ENCODE measurements at places on chromosomes 3 and 15.
A peak's percentile ranks its signal among the peaks of the same experiment; 100 is the strongest.

DNA sequence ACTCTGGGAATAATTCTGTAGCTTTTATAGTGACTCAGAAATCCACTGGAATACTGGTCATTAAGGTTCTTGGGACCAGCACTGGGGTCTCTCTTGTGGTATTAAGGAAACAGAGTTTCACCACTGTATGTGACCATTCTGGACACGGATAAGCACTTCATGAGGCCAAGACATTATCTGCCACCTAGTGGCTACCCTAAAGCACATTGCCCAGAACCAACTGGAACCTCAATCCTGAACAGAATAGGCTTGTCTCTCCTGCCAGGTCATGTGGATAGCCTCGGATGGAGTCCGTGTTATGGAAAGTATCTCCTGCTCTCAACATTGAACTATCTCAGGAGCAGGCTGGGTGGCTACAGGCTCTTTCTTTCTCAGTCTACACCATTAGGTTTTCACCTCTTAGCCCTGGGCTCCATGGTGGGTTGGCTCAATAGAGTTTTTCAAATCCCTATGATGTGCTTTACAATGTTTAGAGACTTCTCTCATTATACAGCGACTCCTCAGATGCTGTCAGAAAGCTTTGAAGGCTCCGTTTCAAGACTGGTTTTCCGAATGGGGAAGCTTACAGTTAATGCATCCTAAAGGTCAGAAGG lies 167.6 kb upstream of the ST8SIA2 start:
- DNase-seq, result peak; percentile 9

GRCh38 chr15:29612096-29612495 lies 210.2 kb downstream of the TJP1 start:
- DNase-seq, result no peak

DNA sequence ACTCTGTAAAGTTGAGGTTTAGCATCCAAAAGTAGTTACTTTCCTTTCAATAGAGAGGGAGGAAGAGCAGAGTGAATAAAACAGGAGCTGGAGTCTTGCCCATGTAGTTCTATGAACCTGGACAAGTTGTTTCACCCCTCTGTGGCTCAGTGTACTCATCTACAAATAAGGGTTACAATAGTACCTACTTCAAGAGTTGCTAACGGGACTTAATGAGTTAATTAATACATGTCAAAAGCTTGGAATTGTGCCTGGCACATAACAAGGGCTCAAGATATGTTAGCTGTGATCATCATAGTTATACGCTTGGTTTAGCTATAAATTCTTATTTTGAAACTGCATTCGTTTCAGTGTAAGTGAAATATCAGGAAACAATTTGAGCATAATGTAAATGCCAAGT lies 388.5 kb upstream of the THBS1 start:
- no peak for DNase-seq

GRCh38 chr3:109098079-109098644 lies 19.8 kb downstream of the MORC1 start:
- DNase-seq, result no peak

DNA sequence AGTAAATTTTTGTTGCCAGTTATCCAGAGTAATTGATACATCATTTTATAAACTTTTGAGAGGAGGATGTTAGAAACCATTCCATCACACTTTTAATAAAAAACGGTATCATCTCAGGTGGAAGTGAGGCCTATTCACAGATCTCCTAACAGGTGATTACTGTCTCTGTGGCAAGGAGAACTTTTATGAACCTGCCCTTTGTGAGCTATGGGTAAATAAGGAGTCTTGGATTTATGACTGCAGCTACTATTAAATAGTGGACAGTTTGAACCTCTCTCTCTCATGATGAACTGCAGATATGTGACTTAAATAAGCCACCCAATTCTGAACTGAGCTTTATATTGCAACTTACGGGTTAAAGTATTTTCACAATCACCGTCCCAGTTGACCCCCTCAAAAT lies 45.7 kb downstream of the ZFAND6 start:
- DNase-seq, result no peak

DNA sequence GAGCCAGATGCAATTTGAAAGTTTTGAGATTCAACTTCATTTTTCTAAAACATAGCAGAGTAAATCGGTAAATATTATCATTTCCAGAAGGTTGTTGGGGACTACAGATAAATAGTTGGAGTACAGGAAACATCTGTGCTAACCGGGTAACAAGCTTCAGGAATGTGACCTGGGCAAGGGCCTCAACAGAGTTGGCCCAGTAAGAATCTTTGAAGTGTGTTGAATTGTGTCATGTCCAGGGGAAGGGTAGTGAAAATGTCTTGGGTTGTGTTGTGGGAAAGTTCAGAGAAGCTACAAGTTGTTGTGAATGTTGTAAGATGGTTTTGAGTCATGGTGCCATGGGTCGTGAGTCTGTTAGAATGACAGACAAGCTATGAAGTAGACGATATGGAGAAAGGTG lies 35.7 kb downstream of the SQOR start:
- no peak for DNase-seq

DNA sequence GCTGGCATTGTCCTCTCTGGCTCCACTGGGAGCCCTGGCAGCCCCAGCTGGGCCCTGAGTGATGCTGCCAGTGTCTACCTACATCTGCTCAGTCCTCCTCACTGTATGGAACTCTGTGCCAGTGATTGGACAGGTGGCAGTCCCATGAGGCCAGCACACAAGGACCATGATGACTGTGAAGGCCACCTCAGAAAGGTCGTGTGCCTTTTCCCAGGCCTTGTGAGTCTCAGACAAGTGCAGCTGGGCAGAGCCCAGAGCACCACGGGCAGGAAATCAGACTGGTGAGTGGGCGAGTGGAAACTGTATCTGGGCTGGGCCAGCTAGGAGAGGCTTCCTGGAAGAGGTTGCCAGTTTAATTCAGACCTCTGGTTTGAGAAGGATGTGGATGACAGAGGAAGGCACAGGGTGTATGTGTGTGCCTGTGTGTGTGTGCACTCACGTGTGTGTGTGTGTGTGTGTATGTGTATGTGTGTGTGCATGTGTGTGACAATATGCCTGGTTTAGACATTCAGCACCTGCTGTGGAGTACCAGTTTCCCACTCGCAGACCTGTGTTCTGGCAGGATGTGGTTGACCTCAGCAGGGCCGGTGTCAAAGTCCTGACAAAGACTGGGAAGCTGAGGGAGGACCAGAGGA lies 7.0 kb downstream of the MAPKAPK3 start:
- DNase-seq, result no peak

GRCh38 chr15:74995779-74996765 lies 709 bp downstream of the SCAMP5 start:
- DNase-seq, result peak; percentile 75

GRCh38 chr3:191859531-191859930 lies 398.6 kb downstream of the PYDC2 start:
- DNase-seq, result no peak

DNA sequence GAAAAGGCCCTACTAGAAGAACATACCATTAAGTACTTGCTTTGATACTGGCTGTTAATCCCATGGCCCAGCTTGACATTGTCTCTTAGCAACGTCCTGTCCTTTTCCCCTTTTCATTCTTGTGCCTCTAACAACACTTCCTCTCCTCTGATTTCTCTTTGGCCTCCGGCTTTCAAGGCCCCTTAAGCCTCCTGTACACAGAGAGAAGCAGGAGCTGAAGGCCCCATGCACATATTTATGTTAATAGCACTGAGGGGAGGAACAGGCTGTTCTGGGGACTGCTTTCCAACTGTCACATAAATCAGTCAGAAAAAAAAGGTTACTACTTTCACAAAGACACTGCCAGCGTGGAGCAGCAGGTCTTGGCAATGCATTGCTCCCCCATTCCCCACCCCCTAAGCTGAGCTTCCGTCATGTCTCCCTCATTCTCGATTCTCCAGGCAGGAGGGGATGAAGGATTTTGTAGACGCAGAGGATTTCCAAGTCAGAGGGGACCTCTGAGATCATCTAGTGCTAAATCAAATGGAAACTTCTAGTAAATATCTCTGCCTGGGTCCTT lies 257.4 kb upstream of the ADAMTS9 start:
- peak; percentile 50 for DNase-seq

GRCh38 chr3:52240059-52240885 lies 1.3 kb upstream of the TWF2 start:
- DNase-seq, result peak; percentile 51

All from head of caudate nucleus (tissue), 42 donors.